ENCODE measurements at places on chromosomes 5 and 9. TPM values are rescaled to one million over a fixed set of nuclear protein-coding genes. Genes with fewer than 3 reads are reported as not detected.

OTULINL gene
- total RNA-seq, result 60.1 TPM

DNA sequence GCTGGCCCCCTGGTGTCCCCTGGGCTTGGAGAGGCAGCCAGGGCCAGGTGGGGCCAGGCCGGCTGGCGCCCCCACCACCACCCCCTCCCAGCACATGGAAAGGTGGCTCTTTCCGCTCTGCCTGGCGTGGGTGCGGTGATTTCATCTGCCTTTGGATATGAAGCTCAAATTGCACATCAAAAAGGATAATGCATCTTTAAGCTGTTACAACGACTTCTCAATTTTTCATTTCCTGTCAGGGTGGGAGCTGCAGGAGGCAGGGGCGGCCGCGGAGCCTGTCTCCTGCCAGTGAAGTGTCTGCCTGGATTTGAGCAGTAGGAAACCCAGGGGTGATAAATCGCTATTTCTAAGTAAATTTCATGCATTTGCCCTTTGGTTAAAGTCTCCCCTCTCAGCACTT is 169.2 kb upstream of the MVB12B start:
- DNase-seq, result no peak

DNA sequence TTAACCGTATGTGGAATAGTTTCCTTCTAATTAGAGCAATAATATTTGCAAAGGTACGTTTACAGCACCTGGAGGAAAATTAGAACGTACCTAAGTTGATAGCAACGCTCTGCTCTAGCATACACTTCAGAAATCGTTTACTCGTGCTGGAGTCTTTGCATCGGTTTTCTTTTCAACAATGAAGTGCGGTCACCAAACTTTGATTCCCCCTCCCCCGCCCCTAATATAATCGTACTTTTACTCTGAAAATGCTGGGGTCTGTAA is 506 bp downstream of the ADAMTS19 start:
- DNase-seq, result no peak

DNA sequence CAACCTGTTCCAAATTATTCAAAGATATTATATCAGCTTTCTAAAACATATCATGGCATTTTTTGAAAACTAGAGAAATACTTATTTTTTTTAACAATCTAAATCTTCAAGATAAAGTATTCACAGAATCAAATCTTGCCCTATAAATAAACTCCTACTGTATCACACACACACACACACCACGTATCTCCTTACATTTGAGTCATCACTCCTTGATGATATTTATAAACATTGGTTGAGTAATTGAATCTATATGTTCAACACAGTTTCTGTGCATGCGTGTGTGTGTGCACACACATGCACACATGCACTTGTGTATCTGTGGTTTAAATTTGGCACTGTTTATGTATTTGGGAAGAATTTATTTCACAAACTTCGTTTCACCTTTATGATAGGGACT is 1716.4 kb downstream of the EFNA5 start:
- no peak for DNase-seq

GRXCR2 gene
- total RNA-seq, result not detected

GRCh38 chr5:52861368-52861767 is 73.7 kb downstream of the ITGA1 start:
- no peak for DNase-seq

- no peak for DNase-seq
Measured at GRCh38 chr5:174355208-174355612, 309.7 kb downstream of the NSG2 start.

SOHLH1 gene
- not detected for total RNA-seq

NR6A1 gene
- total RNA-seq, result 4.8 TPM

DNA sequence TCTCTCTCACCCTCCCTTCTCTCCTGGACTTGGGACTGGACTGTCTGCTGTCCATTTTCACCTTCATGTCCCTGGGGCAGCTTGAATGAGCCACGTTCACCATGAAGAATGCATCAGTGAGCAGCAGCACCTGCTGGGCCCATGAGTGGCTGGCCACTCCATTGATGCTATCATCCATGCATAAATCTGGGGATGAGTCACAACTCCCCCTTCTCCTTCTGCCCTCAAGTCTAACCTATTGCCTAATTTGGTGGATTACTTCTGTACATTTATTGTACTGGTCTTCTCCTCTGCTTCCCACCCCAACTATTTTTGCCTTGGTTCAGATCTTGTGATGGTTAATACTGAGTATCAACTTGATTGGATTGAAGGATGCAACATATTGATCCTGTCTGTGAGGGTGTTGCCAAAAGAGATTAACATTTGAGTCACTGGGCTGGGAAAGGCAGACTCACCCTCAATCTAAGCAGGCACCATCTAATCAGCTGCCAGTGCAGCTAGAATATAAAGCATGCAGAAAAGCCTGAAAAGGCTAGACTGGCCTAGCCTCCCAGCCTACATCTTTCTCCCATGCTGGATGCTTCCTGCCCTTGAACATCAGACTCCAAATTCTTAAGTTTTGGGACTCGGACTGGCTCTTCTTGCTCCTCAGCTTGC is 46.7 kb downstream of the GDNF start:
- no peak for DNase-seq

SERF1A gene
- total RNA-seq, result 3.8 TPM

TJP2 gene
- total RNA-seq, result 174 TPM

- no peak for DNase-seq
Measured at GRCh38 chr9:100679834-100680233, 102.0 kb downstream of the CAVIN4 start.

PFN3 gene
- not detected for total RNA-seq

IL4 gene
- not detected for total RNA-seq

GRCh38 chr5:1278656-1279442 is 16.0 kb downstream of the TERT start:
- no peak for DNase-seq

DNA sequence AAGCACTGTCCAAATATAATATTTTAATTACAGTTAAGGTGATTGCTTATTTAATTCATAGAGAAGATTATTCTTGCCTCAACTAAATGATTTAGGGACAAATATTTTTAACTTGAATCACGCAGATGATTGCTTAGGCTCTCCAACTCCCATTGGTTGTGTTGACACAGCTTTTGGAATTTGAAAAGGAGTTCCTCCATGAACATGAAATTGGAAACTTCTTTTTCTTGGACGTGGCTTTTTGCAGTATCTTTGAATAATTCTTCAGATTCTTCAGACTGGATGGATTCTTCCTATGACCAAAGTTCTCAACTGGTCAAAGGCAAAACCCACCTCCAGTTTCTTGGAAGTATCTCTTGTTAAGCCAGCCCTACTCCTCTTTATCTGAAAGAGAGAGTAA is 456.4 kb upstream of the KLF4 start:
- DNase-seq, result no peak

NOXA1 gene
- total RNA-seq, result 29.3 TPM

DNA sequence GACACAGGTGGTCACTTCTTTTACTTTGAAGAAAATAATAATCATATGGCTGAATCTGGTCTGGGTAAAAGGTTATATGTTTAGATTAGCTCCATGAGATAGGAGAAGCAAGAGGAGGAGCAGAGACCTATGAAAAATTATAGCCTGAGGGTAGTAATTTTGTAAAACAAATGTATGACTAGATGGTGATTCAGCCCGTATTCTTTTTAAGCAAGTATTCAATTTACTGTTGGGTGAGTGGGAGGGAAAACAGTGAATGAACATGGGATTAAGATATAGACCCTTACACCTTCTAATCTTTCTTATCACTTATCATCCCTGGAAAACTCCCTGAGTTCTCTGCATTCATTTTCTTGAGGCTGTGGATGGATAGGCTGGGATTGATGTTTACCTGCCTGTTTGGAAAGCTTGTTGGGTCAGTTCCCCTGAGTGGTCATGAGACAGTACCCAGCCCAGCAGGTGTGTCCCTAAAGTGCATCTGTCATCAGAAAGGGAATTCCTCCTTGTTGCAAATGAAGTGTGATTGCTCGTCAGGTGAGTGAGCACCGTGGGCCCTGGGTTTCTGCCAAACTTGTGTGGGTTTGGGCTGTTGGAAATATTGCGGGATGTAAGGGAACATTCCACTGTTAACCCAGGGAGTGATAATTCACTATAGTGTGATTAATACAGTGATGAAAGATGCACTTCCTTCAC is 101.2 kb upstream of the GDNF start:
- DNase-seq, result no peak

FOXD4L5 gene
- total RNA-seq, result not detected

GRCh38 chr9:94445863-94446262 is 109.0 kb upstream of the PCAT7 start:
- no peak for DNase-seq

GRCh38 chr5:127860291-127860690 is 157.1 kb downstream of the CCDC192 start:
- DNase-seq, result no peak

RALGPS1 gene
- 27.2 TPM for total RNA-seq

GRCh38 chr5:31407921-31408693 is 123.8 kb downstream of the DROSHA start:
- no peak for DNase-seq

SNX24 gene
- total RNA-seq, result 8.8 TPM

DNA sequence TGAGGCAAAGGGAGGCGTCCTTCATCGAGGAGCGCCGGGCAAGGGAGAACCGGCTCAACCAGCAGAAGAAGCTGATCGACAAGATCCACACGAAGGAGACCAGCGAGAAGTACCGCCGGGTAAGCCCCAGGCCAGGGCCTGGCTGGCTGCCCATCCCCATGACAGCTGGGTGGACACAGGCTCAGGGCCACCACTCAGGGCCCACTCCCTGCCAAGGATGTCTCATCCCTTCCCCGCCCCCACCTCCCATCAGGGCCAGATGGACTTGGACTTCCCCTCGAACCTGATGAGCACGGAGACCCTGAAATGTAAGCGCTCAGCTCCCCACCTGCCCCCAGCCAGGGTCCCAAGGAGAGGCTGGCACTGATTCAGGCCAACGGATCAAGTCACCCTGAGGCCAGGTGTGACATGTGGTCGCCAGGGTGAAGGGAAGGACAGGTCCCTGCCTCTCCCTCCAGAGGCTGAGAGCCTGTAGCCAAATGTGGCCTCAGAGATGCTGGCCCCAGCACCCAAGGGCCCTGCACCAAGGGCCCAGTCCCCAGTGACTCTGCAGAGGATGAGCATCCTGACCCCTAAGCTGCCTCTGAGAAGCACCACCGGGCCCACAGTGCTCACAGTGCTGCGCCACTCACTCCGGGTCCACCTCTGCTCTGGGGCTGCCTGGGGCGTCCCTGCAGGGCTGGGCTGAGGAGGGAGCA is 3.1 kb upstream of the RABL6 start:
- no peak for DNase-seq

DNA sequence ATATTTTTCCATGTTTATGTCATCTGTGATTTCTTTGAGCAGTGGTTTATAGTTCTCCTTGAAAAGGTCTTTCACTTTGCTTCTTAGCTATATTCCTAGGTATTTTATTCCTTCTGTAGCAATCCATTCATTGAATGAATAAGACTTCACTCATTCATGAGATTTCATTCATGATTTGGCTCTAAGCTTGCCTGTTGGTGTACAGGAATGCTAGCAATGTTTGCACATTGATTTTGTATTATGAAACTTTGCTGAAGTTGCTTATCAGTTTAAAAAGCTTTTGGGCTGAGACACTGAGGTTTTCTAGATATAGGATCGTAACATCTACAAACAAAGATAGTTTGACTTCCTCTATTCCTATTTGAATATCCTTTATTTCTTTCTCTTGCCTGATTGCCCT is 15.9 kb downstream of the RLN2 start:
- no peak for DNase-seq

SLC34A3 gene
- not detected for total RNA-seq

GRCh38 chr5:173696216-173696615 is 79.8 kb upstream of the BOD1 start:
- DNase-seq, result no peak

IL13 gene
- total RNA-seq, result not detected

DNA sequence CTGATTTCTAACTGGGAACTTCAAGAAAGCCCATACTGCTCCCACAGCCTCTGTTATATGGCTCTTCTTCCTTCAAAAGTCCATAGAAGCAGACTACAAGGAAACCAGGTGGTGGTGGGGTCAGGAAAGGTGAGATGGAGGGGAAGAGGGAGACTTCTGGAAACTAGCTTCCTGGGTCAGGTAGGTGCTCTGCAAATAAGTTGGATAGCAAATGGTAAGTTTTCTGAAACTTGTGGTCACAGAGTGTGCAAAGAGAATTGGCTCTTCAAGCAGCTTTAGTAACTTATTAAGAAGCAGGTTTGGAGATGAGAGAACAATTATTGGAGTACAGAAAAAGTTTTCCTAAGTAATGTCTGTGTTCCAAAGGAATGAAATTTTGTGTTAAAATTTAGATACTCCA is 316.9 kb downstream of the ADGRV1 start:
- no peak for DNase-seq

GRCh38 chr5:99176186-99176585 is 247.4 kb upstream of the CHD1 start:
- DNase-seq, result no peak

CXCL14 gene
- total RNA-seq, result 29.8 TPM

ORM1 gene
- total RNA-seq, result not detected

- no peak for DNase-seq
Measured at GRCh38 chr5:102341681-102342288, 45.7 kb upstream of the SLCO4C1 start.

GRCh38 chr9:114238891-114239875 is 83.7 kb upstream of the ORM1 start:
- DNase-seq, result no peak

- DNase-seq, result no peak
Measured at GRCh38 chr9:128323791-128324190, 1.2 kb downstream of the COQ4 start.

POU5F2 gene
- total RNA-seq, result 0.37 TPM

HCN1 gene
- 0.11 TPM for total RNA-seq

C7 gene
- 23.3 TPM for total RNA-seq

- DNase-seq, result no peak
Measured at GRCh38 chr5:76625087-76625815, 2.0 kb upstream of the F2RL2 start.

DNA sequence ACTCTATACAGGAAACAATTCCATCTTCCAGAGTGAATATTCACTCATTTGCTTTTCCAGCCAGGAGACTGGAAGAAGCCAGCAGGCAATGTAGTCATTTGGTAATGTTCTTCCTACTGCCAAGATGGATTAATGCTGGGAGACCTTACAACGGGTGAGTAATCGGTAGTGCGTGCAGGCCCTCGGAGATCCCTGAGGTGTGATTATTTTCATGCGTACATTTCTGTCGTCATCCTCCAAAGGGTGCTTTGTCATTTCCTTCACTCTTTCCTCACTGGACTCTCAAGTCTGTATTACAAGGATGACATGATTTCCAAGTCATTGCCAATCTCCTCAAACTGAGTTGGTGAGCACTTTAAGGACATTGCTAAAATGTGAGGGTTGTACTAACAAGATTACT is 263.5 kb downstream of the CWC27 start:
- DNase-seq, result no peak

DNA sequence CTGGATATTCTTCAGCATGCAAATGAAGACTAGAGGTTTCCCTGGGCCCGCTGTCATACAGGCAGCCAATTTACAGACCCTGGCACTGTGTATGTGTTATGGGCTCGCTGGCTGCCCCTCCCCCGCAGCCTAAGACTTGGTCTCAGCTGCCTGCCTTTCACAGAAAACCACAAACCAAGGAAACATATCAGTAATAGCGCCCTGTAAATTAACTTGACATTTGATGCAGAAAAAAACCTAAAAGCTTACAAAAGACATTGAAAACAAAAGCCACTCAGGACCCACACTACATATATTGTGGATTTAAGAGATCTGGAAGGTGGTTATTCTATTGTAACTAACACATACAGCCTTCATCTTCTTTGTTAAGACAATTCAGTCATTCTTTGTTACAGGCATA is 287.0 kb upstream of the TMEM161B start:
- no peak for DNase-seq
